ENCODE measurements at places on chromosomes 6 and 20.

DNA sequence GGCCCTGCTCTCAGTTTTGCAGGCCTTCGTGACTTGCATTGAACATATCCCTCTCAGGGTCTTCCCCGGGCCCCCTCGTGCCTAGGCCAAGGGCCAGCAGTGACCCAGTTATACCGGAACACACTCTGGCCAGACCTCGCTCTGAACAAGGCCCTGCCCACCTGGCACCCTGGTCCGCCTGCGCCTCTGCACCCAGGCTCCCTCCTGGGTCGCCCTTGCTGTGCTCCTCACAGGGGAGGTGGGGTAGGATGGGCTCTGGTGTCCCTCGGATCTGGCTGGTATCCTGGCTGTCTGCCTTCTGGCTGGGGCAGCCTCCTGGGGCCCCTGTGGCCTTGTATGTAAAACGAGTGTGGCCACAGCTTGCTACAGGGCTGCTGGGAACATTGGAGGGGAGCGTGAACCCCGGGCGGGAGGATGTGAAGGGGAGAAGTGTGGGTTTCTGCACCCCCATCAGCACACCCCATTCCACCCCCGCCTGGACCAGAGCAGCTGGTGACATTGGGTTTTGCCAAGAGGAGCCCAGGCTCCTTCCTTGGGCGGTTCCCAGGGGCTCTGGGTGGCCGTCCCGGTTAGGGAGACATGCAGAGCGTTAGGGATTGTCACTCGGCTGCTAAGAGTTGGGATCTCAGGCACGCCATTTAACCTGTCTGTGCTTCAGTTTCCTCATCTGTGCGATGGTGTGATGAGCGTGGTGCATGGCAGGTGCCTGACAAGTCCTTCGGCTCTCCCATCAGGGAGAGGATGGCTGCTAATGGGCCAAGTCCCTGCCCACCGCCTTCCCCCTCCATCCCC is 17.5 kb downstream of the SRC start:
- no peak for DNase-seq

DNA sequence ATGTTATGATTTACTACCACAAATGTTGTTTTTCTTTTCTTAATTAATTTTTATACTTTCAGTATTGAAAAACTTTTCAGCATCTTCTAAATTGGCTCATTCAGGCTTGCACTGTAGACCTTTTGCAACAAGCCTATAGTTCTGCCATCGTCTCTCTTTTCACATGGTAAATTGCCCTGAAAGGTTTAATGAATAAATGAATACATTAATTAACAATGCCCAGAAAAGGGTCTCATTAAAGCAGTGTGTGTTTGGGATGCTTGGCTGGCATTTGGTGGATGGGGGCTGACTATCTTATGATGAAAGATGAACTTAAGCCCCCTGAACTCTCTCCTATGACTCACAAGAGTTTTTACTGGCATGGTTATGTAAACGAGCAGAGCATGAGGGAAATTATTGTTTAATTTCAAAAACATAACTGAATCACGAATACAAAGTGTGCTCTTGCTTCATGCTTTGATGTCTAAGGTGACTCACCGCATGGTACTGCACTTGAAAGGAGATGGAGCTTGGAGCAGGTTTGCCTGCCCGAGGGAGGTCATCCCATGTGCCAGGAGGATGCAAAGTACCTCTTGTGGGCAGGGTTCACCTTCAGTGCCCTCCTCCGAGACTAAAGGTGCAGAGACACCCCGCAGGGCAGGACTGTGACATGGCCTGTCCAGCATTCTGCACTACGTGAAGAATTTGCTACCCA is 13.8 kb upstream of the PCK1 start:
- no peak for DNase-seq

DNA sequence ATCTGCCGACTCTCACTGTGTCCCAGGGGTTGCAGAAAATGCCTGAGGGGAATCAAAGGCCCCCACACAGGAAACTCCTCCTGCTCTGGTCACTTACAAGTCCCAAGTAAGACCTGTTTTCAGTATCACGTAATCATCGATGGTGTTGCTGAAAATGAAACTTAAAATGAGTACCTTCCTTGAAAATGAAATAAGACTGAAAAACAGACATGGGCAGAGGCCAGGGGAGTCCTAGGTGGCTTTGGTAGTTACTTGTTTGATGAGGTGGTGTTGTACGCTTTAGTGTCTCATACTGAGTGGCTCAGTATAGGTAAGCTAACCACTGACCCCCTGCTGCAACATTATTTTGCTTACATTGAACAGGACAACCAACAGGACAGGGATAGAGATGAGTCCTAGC is 43.0 kb upstream of the SYNCRIP start:
- DNase-seq, result no peak

DNA sequence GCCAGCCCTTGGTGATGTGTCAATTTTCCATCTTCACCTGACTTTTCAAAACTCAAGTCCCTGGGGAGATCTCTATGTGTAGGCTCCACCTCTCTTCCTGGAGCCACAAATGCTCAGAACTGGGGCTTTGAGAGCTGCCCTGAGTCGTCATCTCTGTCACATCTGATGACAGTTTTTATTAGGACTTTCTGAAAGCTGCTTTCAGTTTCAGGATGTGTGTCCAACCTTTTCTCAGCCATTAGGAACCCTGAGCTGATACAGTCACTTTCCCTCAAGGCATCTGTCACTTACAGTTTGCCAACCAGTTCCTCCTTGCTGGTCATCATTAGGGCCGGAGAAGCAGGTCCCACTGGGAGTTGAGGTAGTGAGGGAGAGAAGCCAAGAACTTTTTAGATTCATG is 365.9 kb upstream of the CHD6 start:
- no peak for DNase-seq

GRCh38 chr20:57190536-57191264 is 75.7 kb downstream of the BMP7 start:
- DNase-seq, result no peak
